ENCODE measurements at places on chromosomes 7 and 10.

- DNase-seq, result no peak
These were observed 62.6 kb downstream of the ADK start for GRCh38 chr10:74213571-74214162.

DNA sequence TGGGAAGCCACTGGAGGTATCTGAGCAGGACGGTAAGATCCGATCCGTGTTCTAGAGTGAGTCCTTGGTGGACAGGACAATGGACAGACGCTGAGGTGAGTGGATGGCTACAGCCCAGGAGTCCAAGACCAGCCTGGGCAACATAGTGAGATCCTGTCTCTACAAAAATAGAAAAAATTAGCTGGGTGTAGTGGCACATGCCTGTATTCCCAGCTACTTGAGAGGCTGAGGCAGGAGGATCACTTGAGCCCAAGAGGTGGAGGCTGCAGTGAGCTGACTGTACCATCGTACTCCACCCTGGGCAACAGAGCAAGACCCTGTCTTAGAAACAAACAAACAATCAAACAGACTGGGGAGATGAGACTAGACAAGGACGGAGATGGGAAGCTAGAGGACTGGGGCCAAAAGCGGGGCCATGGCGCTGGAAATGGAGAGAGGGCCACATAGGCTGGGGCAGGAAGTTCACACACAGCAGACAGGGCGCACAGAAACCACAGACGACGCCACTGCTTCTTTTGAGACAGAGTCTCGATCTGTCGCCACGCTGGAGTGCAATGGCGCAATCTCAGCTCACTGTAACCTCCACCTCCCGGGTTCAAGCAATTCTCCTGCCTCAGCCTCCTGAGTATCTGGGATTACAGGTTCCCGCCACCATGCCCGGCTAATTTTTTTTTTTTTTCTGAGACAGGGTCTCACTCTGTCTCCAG, 24.7 kb downstream of the DAGLB start:
- DNase-seq, result no peak

GRCh38 chr10:90769946-90770841, 87.6 kb downstream of the HTR7 start:
- DNase-seq, result no peak

DNA sequence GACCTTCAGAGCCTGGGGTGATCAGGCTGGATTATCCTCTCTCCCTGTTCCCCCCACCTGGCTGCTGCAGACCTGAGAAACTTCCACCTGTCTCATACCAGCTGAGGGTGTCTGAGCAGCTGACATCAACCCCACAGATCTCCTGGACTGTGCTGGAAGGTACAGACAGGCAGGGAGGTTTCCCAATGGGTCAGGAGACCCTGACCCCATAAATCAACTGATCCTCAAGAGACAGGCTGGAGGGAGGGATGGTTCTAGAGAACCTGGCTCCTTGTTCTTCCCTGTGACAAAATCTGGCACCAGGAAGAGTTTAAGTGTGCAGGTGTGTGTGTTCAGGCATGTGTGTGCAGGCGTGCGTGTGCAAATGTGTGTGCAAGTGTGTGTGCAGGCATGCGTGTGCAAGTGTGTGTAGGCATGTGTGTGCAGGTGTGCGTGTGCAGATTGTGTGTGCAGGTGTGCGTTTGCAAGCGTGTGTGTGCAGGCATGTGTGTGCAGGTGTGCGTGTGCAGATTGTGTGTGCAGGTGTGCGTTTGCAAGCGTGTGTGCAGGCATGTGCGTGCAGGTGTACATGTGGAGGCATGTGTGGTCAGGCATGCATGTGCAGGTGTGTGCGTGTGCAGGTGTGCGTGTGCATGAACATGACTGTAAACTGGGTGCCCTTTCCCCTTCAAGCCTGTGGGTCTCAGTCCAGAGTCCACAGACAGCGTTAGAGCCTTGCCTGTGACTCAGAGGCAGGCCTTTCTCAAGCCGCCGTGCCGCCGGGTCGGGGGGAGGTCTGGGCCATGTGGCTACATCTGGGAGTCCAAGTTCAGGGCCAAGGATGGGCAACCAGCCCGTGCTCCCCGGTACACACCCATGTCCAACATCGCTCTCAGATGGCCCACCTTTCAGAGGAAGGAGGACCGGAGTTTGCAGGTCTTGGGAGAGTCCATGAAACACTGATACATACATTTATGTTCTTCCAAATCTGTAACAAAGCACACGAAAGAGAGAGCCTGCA, 50.1 kb upstream of the ELN start:
- no peak for DNase-seq

- DNase-seq, result no peak
These were observed 491.7 kb downstream of the ARL4A start for GRCh38 chr7:13179011-13179582.

DNA sequence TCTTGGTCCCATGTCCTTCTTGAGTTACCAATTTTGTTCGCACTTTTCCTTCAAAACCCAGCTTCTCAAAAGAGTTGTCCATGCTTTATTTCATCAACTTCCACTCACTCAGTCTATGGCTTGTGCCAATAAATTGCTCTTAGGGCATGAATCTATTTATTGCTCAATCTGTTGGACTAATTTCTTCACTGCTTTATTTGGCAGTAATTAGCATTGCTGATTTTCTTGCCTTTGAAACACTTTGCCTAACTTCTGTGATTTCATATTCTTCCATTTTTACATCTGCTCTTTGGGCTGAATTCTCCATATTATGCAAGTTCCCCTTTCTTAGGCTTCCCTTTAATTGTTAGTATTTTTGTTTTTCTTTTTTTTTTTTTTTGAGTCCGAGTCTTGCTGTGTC, 16.8 kb downstream of the DLD start:
- no peak for DNase-seq

DNA sequence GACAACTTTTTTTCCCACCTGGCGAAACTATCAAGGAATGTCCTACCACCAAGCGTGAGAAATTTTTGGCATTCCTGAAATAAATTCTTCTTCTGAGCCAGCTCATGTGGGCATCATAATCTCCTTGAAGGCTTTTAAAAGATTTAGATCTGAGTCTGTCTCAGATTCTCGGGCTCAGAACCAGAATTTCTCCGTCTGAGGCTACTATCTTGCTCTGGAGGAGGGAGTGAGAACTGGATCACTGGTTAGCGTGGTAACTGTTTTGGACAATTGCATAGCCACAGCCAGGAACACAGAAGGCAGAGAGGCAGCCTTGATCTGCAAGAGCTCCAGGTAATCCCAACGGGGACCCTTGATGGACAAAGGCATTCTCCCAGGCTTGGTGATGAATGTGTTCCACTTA, 1.0 kb upstream of the PLAC9 start:
- no peak for DNase-seq

DNA sequence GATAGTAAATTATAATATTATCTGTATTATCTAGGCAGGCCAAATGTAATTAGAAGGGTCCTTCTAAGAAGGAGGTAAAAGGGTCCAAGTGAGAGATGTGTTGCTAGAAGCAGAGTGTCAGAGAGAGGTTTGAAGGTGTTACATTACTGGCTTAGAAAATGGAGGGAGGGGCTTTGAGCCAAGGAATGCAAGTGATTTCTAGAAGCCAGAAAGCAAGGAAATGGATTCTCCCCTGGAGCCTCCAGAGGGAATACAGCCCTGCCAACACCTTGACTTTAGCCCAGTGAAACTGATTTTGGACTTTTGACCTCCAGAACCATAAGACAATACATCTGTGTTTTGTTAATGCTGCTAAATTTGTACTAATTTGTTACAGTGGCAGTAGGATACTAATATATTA, 97.9 kb upstream of the IL6 start:
- DNase-seq, result no peak

DNA sequence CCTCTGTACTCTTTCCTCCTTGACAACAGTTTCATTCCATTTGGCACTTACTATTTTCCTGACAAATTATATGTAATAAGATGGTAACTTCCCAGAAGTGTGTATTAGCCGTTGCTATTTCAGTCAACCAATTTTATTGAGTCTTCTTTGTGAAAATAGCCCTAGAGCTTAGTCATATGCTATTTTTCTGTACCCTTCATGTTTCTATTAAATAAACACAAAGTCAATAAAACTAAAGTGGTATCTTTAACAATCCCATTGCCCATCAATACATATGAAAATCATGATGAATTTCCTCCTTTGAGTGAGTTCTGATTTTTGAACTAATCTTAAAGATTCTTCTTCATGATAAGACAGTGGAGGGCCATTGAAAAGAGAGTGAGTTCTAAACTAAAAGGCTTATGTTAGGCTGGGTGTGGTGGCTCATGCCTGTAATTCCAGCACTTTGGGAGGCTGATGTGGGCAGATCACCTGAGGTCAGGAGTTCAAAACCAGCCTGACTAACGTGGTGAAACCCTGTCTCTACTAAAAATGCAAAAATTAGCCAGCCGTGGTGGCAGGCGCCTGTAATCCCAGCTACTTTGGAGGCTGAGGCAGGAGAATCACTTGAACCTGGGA, 5.9 kb upstream of the MYPN start:
- DNase-seq, result no peak

GRCh38 chr10:29328983-29329382, 40.1 kb downstream of the LYZL1 start:
- no peak for DNase-seq

GRCh38 chr7:28669330-28669729, 257.0 kb downstream of the CREB5 start:
- no peak for DNase-seq

GRCh38 chr7:22146961-22147512, 201.3 kb upstream of the CDCA7L start:
- DNase-seq, result no peak

DNA sequence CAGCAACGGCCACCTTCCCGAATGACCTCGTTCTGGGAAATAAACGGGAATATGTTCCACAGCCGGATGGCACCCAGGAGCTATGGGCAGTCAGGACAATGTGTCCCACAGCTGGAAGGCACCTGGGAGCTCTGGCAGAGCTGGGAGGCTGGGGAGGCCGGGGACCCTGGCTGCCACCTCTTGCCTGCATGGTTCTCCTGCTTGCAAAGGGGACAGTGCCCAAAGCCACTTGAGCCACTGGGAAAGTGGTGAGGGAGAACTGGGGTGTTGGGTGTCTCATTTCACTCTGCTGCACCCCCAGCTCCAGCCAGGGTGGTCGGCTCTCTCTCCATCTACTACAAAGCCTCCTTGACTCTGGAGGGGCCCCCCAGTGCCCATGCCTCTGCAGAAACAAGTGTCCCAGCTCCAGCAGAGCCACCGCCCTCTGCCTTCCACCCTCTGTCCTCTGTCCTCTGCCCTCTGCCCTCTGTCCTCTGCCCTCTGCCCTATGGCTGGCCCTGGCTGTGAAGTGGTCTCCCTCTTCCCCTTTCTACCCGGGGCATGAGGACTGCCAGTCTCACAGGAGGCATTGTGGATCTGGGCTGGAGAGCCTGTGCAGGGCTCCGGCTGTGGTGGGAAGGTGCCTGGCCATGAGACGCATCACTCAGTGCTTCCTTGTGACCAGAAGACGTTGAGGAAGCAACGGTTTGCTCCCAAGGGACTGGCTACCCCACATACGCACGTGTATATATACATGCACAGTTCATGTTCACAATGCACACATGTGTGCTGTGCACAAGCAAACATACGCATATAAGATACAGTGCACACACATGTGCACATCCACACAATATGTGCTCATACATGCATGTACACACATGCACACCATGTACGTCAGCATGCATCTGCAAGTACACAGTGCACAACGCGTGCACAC, 21.5 kb upstream of the INPP5A start:
- no peak for DNase-seq

GRCh38 chr10:132264966-132265889, 42.5 kb downstream of the STK32C start:
- DNase-seq, result no peak

DNA sequence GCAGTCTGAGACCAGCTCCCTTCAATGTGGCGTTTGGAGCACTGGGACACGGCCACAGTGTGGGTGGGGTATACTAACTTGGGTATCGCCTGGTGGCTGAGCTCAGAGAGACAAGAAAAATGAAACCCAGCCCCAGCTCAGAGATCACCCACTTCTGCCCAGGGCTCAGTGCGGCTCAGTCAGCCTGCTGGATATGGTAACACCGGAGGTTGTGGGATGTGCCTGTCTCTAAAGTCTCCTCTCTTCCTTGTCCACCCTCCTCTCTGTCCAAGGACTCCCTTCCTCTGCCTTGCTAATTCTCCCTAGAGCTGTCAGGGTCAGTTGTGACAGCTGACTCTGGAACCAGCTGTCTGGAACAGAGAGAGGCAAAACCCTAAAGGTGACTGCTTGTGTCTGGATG, 149.1 kb downstream of the PTPN20 start:
- no peak for DNase-seq

- DNase-seq, result no peak
These were observed 116.5 kb downstream of the CCNY start for GRCh38 chr10:35452847-35453246.

DNA sequence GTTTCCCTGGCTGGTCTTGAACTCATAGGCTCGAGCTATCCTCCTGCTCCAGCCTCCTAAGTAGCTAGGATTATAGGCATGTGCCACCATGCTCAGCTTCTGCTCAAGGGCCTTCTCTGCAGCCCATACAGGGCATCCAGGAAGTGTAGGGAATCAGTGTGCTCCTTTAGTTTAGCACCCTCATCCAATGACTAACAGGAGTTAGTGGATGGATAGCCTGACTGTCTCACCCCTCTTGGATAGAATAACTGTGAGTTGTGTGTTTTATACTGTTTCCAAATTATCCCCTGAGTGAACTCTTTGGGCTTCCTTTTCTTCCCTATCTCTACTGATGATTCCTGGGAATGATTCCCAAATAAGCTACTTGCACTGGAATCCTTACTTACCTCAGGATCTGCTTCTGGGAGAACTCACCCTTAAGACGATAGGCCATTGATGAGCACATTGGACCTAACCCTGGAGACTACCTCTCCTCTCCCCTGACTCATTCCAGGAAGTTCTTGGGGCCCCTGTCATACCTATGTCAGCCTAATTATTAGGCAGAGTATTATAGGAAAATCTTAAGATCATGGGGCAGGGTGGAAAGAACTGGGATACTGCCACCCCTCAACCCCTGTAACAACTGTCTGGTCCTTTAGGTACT, 18.5 kb downstream of the STRIP2 start:
- DNase-seq, result no peak

DNA sequence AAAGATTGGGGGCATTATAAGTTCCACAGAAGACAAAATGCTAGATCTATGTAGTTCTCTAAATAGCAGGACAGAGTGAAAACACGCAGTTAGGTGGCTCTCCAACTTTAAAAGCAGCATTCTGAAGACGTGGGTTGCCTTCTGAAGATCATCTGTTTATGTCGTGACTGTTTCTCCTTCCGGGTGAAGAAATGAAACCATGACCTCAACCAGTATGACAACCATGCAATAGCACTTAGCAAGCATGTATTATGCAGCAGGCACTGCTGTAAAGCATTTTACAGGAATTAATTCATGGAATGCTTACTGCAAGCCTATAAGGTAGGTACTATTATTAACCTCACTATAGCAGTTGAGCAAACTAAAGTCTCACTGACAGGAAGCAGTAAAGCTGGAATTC, 125.2 kb downstream of the SLC25A13 start:
- DNase-seq, result no peak

All from activated naive CD4-positive, alpha-beta T cell (primary cell).